ENCODE measurements at places on chromosomes 5 and 9.

- no peaks in the 10 kb centered on the region for H3K36me3 ChIP-seq
- H3K27ac ChIP-seq, result no peak overlapping the region
- no peak for DNase-seq
- H3K4me3 ChIP-seq, result no peak overlapping the region
- no peaks in the 10 kb centered on the region for H3K27me3 ChIP-seq
- H3K4me1 ChIP-seq, result peaks cover 4% of the 10 kb centered on the region
Measured at GRCh38 chr5:138961221-138961620, 86.1 kb upstream of the LRRTM2 start.

GRCh38 chr9:134730761-134731496, 89.3 kb downstream of the COL5A1 start:
- no peak overlapping the region for H3K27ac ChIP-seq
- H3K4me3 ChIP-seq, result no peak overlapping the region
- peaks cover 19% of the 10 kb centered on the region for H3K4me1 ChIP-seq
- DNase-seq, result no peak
- H3K27me3 ChIP-seq, result no peaks in the 10 kb centered on the region

- no peak overlapping the region for H3K27ac ChIP-seq
- no peaks in the 10 kb centered on the region for H3K36me3 ChIP-seq
- no peak overlapping the region for H3K4me3 ChIP-seq
- no peaks in the 10 kb centered on the region for H3K27me3 ChIP-seq
Measured at GRCh38 chr9:11194246-11194645, 581.4 kb upstream of the PTPRD start.

- no peak overlapping the region for H3K4me3 ChIP-seq
- H3K27ac ChIP-seq, result no peak overlapping the region
- peaks cover 23% of the 10 kb centered on the region for H3K4me1 ChIP-seq
- H3K36me3 ChIP-seq, result no peaks in the 10 kb centered on the region
- no peaks in the 10 kb centered on the region for H3K27me3 ChIP-seq
- DNase-seq, result no peak
Measured at GRCh38 chr9:87722393-87723088, 3.4 kb upstream of the CTSL start.

DNA sequence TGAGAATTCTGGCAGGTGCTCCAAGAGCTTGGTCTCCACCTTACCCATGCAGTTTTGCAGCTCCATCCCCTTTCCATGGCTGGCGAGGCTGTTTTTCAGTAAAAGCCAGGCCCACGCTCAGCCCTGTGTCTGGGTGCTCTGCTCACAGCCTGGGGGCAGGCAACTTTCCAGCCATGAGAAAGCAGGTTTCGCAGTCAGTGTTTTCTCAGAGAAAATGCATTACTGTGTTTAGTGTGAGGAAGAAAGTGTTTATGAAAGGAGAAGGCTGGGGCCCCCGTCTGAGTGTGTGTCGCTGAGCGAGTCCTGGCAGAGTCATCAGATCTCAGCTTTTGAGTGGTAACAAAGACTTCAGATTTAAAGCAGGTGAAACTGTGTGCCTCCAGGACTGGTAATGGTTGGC, 248.1 kb downstream of the IRX1 start:
- no peak overlapping the region for H3K4me3 ChIP-seq
- H3K4me1 ChIP-seq, result no peaks in the 10 kb centered on the region
- no peaks in the 10 kb centered on the region for H3K36me3 ChIP-seq
- no peaks in the 10 kb centered on the region for H3K27me3 ChIP-seq

DNA sequence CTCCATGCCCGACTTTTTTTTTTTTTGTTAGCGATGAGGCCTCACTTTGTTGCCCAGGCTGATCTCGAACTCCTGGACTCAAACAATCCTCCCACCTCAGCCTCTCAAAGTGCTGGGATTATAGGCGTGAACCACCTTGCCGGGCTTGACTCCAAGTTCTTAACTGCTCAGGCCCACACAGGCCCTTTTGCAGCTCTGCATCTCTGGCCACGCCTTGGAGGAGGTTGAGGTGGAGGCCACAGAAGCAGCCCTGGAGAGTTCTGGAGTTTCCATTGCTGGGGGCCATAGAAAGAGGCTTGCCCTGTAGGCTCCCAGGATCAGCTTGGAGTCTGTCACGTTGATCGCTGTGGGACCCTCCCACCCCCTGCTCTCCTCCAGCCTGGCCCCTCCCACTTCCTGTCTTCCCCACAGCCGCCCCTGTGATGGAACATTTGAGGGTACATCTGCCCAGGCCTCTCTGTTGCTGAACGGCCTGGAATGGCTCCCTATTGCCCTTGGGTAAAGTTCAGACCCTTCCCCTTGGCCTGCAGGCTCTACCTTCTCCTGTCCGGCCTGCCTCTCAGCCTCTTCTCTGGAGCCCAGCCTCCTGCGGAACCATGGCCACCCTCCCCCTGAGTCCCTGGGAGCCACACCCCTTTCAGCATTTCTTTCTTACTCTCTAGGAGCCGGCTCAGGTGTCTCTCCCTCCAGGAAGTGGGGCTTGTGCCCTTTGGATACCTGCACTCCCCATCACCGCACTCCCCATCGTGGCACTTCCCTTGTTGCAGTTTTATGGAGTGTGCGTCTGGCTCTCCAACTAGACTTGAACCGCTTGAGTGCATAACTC, 30.4 kb upstream of the IER5L start:
- H3K27ac ChIP-seq, result no peak overlapping the region
- no peak overlapping the region for H3K4me3 ChIP-seq
- H3K27me3 ChIP-seq, result no peaks in the 10 kb centered on the region
- no peaks in the 10 kb centered on the region for H3K36me3 ChIP-seq
- peaks cover 4% of the 10 kb centered on the region for H3K4me1 ChIP-seq

DNA sequence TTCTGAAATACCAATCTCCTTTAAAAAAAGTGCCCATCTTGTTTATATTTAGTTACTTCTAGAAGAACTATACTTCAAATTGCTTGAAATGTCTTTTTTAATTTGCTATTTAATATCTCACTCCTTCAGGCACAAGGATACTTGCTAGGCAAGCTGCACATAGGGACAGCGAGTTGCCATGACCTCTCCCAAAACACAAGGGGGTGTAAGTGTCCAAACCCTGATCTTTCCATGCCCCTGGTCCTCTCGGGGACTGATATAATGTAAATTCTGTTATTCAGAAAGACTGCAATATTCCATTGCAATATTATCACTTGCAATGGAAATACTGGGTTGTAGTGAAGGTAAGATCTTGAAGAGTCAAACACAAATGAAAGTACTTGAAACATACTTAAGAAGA, 480.4 kb downstream of the CETN3 start:
- H3K4me3 ChIP-seq, result no peak overlapping the region
- DNase-seq, result no peak
- H3K4me1 ChIP-seq, result no peaks in the 10 kb centered on the region
- H3K27ac ChIP-seq, result no peak overlapping the region

Measured in suprapubic skin (tissue), 4 donors.